ENCODE measurements at places on chromosomes 13 and 19.

DNA sequence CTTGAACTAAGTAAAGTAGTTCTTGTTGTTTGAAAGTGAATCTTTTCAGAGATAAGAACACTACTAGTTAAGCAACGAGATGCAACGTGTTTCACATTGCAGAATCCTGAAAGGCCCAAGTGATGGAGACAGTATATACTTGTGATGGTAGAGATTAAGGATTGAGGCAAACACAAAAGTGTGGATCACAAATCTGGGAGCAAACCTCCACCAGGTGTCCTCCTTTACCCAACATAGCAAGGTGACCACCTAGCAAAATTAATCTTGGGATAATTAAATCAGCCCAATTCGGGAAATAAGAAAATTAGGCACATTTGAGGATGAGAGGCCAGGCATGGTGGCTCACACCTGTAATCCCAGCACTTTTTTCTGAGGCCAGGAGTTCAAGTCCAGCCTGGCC lies 563.9 kb downstream of the DACH1 start:
- no peak for DNase-seq

DNA sequence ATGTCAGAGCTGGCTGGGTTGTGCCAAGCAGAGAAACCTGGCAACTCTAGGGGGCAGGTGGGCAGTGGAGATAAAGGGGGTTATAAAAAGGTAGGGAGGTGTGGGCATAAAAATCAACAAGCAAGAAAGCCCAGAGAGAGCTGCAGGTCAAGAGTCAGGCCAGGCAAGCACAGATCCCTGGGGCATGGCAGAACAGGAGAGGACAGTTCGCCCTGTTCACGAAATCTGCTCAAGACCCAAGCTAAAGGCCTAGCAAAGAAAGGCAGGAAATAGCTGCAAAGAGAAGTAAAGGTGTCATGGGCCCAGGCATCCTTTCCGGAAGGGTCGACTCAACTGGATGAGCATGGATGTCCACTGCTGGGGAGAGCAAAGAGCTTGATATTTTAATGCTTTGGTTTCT lies 3.4 kb downstream of the MBNL2 start:
- DNase-seq, result peak; percentile 20

- no peak for DNase-seq
These were observed 151.7 kb downstream of the LHFPL6 start for GRCh38 chr13:39451301-39451700.

GRCh38 chr13:46374710-46375109 lies 12.3 kb downstream of the RUBCNL start:
- DNase-seq, result no peak

- no peak for DNase-seq
These were observed 89.3 kb downstream of the TM9SF2 start for GRCh38 chr13:99590519-99591011.

- DNase-seq, result no peak
These were observed 9.3 kb downstream of the GP6 start for GRCh38 chr19:55028757-55029156.

DNA sequence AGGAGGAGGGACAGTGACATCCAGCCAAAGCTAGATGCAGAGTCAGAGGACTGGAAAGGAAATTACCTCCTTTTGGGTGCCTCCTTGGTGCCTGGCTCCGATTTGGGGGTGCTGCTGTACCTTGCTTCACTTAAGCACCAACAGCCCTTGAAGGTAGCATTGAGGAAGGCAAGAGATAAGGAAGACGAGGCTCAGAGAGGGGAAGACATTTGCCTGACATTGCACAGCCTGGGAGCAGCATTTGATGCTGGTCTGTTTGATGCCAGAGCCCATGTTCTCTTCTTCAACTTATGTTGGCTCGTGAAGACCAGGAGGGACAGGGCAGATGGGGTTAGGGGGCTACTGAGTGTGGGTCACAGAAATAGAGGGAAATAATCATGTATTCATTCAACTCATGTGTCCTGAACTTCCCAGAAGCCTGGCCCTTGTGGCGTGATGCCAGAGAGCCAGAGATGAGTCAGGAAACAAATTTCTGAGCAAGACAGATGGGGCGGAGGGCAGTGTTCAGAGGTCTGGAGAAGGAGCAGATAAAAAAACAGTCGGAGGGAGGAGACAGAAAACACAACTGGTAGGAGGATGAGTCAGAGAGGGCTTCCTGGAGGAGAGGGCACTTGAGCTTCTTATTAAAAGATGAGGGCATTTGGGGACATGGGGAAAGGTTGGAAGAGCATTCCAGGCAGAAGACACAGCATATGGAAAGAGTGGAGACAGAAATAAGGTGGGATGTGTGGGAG lies 3.0 kb upstream of the C19orf81 start:
- DNase-seq, result no peak

- peak; percentile 80 for DNase-seq
These were observed 37.8 kb downstream of the TNFSF14 start for GRCh38 chr19:6632002-6632621.

GRCh38 chr19:46107371-46107770 lies 17.1 kb downstream of the IGFL3 start:
- no peak for DNase-seq

All from activated CD4-positive, alpha-beta memory T cell treated with anti-CD3 and anti-CD28 coated beads for 36 hours (primary cell).